Breast epithelium (tissue), 4 donors: ENCODE measurements at places on chromosomes 1 and 21.

DNA sequence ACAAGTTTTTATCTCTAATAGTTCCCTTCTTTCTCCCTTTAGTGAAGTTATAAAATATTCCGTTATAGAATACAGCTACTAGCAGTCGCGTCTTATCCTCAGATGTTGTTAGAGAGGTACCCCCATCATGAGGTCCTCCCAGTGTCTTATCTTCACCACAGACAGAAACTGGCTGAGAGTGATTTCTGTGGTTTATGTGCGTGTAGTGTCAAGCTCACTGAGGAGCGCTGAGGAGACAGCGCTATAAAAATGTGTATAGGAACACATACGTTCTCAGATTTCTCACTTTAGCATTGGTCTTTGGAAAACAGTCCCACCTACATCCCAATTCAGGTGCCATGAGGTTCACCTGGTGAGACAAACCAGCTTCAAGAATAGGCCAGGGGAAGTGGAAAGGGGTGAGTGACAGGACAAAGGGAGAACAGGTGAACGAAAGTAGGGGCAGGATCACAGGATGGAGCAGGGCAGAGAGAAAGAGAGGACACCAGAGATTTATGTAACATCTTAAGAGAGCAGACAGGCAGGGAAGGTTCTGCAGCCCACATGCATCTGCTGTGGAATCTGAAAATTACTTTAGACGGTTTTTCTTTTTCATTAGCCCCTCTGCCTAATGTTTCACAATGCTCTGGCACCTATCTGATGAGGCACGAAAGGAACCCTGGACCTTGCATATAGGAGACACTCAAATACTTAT lies 2.7 kb upstream of the PLEKHO1 start:
- no peak for DNase-seq

DNA sequence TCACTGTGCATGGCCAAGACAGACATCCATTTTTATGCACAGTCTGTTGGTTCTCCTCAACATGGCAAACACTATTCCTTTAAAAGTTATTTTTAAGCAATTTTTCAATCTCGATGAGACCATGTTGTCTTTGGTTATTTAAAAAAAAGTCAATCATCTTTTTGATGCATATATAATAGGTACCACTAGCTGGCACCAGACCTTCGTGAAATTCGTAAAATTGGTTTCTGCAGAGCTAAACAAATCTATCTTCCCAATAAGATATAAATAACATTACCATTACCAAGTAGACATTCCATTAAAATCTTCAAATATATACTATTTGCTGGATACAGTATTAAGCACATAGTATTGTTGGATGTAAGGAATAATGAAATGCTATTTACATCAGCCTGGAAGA lies 220.0 kb upstream of the GREM2 start:
- DNase-seq: no peak

DNA sequence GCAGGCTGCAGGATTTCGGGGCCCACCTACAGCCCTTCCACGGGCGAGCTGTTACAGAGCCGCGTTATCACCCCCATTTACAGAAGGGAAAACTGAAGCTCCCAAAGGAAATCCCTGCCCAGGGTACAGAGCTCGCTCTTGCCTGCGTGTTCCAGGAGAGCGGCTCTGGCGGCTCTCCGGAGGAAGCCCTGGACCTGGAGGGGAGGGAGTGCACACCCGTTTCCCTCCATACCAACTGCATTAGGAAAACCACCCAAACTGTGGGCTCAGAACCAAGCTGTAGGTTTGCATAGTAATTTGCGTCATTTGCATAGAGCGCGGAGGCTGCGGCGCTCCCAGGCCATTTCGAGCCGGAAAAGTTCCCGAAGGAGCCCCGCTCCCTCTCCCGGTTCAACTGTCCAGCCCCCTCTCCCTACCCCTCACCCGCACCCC lies 24.7 kb upstream of the ADGRB2 start:
- peak; percentile 51 for DNase-seq

DNA sequence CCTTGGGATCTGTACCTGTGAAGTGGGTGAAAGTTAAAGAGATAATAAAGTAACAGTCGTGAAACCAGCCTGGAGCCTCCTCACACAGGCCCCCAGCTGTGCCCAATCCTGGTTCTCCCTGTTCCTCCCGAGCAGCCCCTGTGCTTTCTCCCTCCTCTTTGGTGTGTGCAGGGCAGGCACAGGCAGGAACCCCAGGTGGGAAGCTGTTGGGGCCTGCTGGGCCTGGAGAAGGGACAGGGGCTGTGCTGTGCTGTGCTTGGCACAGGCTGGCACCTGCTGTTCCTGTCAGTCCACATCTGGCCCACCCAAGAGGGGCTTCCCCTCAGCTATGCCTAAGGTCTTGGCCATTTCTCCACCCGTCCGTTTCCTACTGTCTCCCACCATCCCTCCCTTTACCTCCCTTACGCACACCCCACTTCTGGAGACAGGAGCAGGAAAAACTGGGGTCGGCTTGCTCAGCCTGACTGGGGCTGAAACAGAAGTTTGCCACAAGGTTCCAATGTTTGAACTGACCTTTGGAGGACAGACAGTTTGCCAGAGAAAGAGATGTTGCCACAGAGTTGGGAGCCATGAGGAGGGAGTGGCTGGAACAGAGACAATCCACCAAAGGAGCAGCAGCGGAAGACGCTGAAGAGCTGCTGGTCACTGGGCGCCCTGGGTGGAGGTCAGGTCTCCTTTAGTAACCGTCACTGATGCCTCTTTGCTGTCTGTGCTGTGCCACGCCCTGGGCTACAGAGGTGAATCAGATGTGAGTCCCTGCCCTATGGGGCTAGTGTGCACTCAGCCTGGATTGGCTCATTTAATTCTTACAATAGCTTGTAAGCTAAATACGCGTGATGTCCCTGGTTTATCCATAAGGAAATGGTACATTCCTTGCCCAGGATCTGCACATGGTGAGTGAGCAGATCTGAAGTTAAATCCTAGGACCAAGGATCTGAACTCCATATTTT lies 18.8 kb upstream of the ARTN start:
- DNase-seq: no peak

DNA sequence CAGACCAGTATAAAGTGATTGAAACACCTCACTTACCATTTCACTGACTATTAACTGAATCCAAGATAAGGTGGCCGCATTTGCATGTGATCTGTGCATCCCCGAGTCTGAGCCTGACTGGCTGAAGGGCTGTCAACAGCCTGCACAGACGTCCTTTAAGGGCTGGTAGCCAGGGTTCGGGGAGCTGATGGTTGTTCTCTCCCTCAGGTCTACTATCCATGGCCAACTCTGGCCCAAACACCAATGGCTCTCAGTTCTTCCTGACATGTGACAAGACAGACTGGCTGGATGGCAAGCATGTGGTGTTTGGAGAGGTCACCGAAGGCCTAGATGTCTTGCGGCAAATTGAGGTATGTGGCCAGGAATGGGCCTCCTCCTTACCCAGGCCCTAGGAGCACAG lies 14.0 kb downstream of the PPIE start:
- DNase-seq: no peak

DNA sequence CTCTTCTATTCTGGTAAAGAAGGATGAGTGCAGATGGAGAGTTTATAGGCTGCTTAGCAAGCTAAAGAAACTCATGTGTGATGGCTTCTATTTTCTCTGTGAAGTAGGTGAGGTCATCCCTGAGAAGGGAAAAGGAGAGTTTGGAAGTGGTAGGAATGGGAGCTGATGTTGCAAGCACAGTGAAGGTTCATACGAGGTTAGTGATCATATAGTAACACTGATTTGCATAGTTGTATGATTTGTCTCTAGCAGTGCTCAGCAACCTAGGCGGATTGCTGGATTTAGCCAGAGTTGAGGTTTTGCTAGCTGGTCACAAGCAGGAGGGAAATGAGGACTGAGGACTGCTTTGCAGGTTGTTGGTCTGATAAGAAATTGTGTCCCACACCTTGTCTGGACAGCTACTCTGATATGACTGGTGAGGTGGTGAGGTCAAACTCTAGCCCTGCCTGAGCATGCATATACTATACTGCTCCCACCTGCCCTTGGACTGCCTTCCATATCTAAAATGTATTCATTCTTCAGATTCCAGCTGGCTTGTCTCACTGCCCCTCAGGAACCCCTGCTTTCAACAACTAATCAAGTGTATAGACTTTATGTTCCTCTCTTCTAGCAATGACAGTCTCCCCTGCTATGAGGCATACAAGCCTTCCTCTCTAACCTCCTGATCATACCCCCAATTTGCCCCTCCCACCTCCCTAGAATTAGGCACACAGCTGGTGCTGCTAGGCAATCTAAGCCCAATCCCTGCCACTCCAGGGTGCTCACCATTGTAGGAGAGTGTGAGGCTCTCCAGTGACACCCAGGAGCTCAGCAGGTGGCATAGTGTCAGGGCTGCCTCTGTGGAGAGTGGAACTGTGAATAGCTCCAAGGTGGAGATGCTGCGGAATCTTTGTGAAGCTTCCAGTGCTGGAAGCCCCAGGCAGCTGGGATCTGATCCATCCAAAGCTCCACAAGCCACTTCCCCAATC lies 18.5 kb downstream of the LRRC41 start:
- DNase-seq: no peak

DNA sequence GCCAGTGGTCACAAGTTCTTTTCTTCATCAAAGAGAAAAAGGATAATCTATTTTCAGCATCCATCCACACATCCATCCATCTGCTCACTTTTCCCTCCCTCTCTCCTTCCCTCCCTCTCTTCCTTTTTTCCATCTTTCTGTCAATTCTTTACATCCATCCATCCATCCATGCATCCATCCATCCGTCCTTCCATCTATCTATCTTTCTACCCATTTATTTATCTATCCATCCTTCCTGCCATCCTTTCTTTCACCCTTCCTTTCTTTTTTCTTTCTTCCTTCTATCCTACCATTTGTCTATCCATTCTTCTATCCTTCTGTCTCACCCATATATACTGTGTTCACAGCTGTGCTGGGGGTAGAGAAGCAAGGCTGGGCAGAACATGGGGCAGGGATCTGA lies 212.4 kb upstream of the GALNT2 start:
- DNase-seq: no peak

- DNase-seq: no peak
Observed at GRCh38 chr1:61222240-61222639, 139.9 kb downstream of the NFIA start.

DNA sequence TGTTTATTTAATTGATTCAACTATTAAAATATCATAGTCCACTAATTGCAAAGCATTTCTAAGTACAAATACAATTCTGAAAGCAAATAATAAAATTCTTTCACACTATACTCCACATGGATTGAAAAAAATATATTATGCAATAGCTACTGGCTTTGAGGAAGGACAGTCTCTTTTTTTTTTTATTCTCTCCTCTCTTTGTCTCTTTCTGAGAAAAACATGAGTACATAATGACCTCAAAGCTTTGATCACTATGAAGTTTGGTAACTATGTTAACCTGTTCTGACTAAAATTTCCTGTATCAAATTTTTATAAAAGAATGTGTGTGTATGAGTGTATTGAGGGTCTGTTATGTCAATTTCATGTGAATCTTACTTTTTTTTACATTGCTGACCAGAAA lies 96.2 kb downstream of the RGS2 start:
- no peak for DNase-seq

GRCh38 chr1:8663915-8664329 lies 153.5 kb downstream of the RERE start:
- DNase-seq: no peak

DNA sequence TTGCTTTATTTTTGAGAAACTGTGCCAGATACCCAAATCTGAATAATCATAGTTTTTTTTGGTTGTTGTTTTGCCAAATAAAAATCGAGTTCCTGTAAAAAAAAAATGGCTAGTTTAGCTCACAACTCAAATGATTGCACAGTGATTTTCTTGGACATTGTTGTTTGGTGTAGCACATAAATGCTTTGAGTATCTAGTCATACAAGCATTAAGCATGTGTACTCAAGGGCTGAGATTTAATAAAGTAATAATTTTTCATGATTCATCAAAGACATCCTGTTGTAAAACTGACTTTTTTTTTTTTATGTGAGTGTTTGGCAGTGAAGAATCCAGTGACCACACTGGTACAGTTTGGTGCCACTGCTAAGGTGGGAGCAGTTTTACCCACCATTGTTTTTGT lies 18.8 kb downstream of the ITSN1 start:
- DNase-seq: no peak

DNA sequence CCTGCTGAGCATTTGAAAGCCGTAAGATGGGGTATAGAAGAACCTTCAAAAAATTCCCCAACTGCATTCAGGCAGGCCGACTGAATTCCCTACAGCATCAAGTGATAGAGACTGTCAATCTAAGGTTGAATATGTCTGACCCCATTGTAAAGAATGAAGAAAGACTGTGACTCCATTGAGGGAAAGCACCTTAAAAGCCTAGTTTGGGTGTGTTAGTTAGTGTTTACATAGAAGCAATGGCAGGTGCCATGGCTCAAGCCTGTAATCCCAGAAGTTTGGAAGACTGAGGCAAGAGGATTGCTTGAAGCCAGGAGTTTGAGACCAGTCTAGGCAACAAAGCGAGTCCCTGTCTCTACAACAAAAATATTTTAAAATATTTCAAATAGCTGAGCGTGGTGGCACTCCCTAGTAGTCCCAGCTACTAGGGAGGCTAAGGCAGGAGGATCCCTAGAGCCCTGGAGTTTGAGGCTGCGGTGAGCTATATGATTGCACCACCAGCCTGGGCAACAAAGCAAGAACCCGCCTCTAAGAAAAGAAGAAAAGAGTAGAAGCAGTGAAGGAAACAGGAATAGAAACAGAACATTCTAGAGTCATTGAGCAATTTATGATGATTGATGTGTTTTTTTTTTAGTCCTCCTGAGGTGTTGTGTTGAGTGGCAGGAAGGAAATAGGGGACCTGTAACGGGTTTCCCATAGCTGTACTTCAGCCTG lies 15.4 kb downstream of the POLR3GL start:
- no peak for DNase-seq

DNA sequence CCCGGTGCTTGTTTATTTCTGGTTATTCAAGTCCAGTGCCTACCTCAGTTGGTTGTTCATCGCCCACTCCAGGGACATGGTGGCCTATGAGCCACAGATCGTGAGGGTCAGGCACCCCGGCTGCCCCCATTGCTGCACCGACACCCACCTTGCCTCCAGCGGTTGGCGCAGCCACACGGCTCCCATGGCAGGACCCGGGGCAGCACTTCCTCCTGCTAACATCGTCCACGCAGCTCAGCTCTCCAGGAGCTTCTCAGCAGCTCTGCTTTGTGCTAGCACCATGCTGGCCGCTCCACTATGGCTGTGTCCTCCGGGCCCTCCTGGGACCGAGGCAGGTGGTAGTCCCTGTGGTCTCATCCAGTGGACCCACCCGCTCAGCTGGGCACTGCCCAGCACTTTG lies 13.9 kb upstream of the PRKCZ start:
- no peak for DNase-seq

DNA sequence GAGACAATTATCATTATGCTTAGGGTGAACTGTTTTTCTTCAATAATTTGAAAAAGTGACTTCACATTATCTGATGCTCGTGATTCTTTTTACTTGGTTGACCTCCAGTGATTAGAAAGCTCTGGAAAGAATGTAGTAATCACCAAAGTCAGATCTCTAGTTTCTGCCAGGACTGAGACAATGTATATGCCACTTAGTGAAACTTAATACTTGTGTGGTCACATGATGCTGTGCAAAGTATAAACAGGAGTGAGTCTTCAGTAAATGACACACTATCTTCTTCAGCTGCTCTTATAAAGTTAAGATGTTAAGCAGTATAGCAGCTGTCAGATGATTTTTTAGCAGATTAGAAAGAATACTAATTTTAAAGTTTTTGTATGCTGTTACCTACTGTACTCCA lies 17.2 kb downstream of the VCAM1 start:
- DNase-seq: no peak
